ENCODE measurements at places on chromosomes 7 and 10.

DNA sequence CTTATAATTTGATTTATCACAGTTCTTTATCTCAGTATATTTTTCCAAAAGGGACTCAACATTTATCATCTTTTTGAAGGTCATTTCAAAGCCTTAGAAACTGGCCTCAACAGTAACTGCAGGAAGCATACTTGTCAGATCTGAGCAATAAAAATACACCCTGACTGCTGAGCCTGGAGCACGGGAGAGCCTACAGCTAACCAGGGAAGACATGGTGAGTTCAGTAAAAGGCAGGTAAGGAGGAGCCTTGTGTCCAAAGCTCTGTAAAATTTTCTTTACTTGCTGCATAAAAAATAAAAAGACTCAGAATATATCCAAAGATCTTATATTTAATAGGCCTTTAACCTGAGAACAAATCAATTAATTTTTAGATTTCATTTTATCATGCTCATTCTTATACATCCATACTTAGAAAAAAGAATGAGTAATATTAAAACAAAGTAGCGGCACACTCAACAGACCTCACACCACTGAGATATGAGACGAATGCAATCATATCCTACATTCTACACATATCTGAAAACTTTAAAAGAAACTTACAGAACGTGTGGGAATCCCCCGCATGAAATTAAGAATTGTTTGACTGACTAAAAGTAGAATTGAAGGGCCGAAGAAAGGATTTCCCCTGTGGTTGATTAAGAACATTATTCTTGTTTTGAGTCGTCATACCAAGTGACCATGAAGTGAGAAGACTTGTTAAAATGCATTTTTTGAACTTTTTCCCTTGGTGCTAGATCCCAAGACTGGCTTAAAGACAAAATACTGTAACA is 296.4 kb upstream of the MKLN1 start:
- no peak for DNase-seq

DNA sequence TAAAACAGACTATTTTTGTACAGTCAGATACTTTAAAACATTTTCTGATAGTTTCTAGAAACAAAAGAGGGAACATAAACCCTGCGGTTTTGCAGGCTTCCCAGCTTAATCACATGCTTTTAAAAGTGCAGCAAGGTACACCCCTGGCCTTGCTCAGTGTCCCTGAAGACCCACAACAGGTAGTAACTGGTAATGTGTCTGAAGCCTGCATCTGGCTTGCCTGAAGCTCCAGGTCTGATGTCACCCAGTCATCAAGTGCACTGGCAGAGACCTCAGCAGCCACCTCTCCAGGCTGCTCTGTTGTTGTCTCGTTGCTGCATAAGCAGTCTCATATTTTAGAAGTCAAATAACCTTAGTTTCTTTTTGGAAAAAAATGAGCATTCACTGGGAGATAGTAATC is 376.1 kb upstream of the MTPN start:
- no peak for DNase-seq

DNA sequence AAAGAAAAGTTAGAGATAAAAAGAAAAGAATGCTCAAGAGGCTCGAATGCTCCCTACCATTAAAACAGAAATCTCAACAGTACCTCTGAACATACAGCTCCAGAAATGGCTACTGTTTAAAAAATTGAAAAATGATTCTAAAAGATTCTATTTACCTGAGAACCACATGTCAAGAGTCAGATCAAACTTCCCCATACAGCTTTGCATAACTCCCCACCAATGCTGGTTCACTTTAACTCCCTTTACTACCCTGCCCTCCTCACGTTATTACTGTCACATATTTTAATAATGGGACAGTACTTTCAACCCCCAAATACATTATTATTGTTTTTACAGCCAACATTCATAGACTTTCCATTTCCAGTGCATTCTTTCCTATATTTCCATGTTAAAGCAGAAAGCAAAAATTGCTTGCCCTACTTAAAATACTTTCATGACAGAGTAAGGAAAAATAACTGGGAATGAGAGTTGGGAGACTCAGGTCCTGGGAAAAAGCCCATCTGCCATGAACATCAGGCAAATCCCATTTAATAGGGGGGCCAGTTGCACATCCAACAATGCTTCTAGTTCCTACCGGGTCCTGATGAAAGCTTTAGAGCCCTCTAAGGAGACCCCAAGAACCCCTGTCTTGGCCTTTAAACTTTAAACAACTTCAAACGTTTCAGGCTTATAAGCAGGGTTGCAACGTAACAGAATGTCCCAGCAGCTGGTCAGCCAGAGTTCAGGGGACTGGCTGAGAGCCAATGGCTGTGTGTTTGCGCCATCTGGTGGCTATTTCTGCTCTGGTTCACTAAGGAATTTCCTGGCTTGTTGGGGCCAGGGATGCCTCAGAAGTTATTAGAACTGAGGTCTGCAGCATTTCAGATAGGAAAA is 247.4 kb downstream of the ELMO1 start:
- DNase-seq = peak; percentile 58

GRCh38 chr10:84026821-84027257 is 112.5 kb upstream of the GHITM start:
- DNase-seq = no peak
